ENCODE measurements at places on chromosomes 1 and 21. TPM values are rescaled to one million over a fixed set of nuclear protein-coding genes. Genes with fewer than 3 reads are reported as not detected.

Gene OVAAL
- total RNA-seq: not detected

Gene KRTAP13-2
- total RNA-seq: not detected

Gene SPRR3
- 0.85 TPM for total RNA-seq

Gene PLOD1
- 26.3 TPM for total RNA-seq

Gene SLAMF7
- total RNA-seq: 0.32 TPM

Gene MTX1
- 18.5 TPM for total RNA-seq

Gene LCE3E
- total RNA-seq: not detected

Gene TMIGD3
- total RNA-seq: 2.6 TPM

Gene HES5
- 0.53 TPM for total RNA-seq

Gene OPTC
- not detected for total RNA-seq

Gene FAM3B
- not detected for total RNA-seq
